ENCODE measurements at places on chromosomes 16 and 17.

DNA sequence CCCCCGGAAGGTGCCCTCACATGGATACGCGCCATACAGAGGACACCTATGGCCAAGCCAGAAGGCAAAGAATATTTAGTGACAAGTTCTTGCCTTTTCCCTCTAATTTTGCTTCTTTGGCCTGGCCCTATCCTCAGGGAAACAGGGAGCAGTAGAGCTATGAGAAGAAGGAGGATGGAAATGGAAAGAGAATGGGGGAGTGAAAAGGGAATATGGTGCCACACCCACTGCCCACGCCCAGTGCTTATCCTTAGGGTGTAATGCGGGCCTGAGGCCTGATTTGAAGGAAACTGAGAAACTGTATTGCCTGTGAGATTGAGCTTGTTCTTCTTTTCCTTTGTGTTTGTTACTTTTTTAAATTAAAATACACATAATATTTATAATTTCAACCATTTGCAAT is 255.1 kb downstream of the HS3ST3A1 start:
- no peak for DNase-seq

GRCh38 chr16:1769402-1770300 is 1.7 kb downstream of the NME3 start:
- no peak for DNase-seq

GRCh38 chr17:44110823-44111633 is 12.4 kb downstream of the HDAC5 start:
- peak; percentile 91 for DNase-seq

- peak; percentile 69 for DNase-seq
Measured at GRCh38 chr17:45149037-45149668, 878 bp downstream of the HEXIM1 start.

- DNase-seq = no peak
Measured at GRCh38 chr16:23466162-23466885, 13.3 kb upstream of the COG7 start.

- DNase-seq = peak; percentile 84
Measured at GRCh38 chr17:73430848-73431247, 119.0 kb upstream of the CDC42EP4 start.

Data from inflammatory macrophage (primary cell).